ENCODE measurements at places on chromosomes 13 and 19.

GRCh38 chr13:101383595-101383994 is 32.7 kb downstream of the NALCN start:
- DNase-seq: no peak

- DNase-seq: no peak
Measured at GRCh38 chr13:51396352-51396751, 56.5 kb downstream of the INTS6 start.

DNA sequence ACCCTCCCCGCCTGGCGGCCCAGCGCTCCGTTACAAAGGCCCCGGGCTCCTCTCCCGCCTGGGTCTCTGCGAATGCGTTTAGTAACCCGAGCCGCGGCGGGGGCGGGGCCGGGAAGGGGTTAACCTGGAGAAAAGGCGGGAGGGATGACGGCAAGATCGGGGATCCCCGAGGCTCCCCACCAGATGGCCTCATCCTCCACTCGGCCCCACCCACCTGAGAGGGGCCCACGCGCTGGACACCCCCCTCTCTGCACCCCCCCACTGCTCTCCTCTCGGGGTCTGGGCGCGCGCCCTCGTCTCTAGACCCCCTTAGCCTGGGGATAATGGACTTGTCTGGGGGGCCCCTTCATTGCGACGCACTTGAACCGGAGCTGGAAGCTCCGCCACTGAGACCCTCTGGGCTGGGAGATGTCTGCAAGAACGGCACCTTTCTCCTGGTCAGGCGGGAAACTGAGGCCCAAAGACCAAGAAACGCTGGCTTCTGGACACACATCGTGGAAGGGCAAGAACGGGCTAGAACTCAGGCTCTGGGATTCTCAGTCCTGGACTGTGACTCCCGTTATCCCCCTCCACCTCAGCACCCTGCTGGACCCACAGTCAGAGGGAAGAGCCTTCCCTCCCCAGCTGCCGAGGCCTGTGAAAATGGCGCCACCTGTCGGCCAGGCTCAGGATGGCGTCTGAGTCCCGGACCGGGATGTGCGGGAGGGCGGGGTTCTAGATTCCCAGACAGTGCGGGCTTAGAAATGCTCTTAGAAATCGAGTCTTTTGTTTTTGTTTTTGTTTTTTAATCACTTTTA is 2.9 kb upstream of the LTBP4 start:
- peak; percentile 97 for DNase-seq

GRCh38 chr13:39870197-39870747 is 214.8 kb downstream of the COG6 start:
- DNase-seq: no peak

- no peak for DNase-seq
Measured at GRCh38 chr19:1943661-1944087, 2.7 kb downstream of the CSNK1G2 start.

DNA sequence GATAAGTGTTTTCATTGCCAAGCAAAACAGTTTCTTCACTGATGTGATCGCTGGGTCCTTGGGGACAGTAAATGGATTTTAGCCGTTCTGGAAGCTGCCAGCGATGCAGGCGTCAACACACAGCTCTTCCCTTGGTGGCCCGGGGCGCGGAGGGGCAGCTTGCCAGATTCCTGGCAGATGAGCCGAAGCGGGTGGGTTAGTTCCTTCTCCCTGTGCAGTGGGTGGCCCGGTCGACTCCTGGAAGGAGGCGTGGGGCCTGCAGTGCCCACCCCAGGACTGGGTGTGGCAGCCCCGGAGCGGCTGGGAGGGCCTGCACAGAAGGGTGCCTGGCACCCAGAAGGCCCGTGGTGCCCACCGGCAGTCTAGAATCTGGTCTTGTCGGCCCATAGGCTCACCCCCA is 69.0 kb downstream of the KDM4B start:
- DNase-seq: no peak

- no peak for DNase-seq
Measured at GRCh38 chr13:21967871-21968270, 297.0 kb downstream of the FGF9 start.

DNA sequence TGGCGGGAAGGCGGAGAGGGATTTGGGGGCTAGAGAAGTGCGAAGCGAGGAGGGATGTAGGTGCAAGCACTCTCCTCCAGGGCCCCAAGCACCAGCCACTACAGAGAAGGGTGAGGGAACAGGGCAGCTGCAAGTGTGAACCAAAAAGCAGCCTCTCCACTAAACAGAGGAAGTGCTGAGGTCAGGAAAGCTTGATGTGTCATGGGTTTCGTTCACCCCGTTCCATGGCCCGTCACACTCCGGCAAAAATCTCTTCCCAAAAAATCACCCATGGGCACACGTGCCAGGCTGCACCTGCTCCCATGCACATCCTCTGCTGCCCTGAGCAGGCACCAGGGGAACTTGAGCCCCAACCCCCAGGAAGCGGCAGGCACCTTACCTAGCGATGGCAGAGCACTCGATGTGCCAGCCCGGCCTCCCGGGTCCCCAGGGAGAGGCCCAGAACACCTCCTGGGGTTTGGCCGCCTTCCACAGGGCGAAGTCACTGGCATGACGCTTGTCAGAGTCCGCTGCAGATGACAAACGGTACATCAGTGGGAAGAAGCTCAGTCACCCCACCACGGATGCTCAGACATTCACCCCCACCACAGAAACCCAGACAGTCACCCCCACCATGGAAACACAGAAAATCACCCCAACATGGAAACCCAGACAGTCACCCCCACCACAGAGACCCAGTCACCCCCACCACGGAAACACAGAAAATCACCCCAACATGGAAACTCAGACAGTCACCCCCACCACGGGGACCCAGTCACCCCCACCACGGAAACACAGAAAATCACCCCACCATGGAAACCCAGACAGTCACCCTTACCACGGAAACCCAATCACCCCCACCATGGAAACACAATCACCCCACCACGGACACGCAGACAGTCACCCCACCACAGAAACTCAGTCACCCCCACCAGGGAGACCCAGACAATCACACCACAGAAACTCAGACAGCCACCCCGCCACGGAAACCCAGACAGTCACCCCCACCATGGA is 29.0 kb downstream of the CARS2 start:
- no peak for DNase-seq

DNA sequence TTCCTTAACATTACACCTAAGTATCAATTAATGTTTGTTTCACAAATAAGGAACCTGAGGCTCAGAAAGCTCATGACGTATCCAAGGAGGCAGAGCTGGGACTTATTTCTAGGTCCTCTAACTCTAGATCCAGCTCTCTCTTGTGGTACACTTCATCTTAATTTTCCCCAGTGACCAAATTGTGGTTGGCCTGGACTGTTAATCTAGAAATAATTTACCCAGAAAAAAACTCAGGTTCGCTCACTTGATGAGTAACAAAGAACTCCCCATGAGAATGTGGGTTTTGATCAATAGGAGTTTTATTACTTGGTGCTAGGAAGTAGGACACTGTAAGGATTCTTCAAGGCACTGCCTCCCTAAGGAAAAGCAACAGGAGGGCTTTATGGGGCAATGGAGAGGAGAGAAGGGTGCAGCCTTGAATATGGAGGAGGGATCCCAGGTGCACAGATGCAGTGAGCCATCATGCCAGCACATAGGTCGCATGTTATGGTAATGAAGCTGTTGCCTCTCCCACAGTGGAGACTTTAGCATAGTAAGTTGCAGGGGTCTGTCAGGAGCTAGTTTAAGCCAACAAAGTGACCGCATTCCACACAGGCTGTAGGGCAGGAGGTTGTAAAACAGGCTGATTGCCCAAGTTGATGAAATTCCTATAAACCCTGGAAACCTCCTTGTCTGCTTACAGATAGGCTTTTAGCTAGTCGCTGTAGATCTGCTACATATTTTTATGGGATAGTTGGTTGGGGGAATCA is 14.7 kb downstream of the RAP2A start:
- no peak for DNase-seq

GRCh38 chr13:91383836-91384235 is 14.6 kb upstream of the GPC5 start:
- no peak for DNase-seq

DNA sequence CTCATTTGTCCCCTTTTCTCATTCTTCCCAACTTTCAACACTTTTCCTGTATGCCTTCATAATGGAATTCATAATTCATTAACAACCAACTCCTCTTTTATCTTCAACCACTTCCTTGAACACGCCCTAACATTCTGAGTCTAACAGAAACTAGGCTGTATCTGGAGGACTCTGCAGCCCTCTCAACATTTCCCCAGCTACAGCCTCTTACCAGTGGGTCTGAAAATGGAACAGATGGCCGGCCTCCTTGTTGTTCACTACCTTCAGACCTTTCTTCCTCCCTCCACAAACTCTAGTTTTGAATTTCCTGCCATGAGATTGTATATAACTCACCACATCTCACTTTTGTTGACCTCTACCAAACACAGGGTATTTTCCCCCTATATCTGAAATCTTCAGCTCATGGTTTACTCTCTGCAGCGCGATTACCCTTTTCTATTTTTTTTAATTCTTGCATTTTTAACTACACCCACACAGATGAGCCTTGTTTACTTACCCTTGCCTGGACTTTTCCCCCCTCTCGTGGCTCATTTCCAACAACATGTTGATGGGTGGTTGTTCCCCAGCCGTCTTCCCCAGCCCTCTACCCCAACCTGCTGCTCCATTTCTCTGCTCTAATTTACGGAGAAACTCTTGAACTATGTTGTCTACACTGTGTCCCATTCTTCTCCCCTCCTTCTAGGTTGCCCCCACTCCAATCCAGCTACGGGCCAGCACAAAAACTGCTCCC is 846 bp downstream of the ZNF790 start:
- no peak for DNase-seq

DNA sequence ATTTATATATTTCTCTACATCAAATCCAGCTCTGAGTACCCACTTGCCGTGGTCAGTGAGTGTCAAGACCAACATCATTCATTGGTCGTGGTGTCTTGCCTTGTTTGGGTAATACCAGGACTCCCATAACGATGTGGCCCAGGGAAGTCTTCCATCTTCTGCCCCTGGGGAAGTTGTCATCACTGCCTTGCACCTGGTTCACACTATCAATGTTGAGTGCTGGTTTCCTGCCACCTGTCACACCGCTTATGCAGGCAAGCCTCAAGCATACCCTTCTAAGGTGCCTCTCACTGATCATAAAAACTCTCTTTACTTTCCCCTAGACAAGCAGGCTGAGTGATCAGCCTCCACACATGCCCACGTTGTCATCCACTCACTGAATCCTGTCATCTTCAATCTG is 382.4 kb downstream of the KCTD12 start:
- DNase-seq: no peak

DNA sequence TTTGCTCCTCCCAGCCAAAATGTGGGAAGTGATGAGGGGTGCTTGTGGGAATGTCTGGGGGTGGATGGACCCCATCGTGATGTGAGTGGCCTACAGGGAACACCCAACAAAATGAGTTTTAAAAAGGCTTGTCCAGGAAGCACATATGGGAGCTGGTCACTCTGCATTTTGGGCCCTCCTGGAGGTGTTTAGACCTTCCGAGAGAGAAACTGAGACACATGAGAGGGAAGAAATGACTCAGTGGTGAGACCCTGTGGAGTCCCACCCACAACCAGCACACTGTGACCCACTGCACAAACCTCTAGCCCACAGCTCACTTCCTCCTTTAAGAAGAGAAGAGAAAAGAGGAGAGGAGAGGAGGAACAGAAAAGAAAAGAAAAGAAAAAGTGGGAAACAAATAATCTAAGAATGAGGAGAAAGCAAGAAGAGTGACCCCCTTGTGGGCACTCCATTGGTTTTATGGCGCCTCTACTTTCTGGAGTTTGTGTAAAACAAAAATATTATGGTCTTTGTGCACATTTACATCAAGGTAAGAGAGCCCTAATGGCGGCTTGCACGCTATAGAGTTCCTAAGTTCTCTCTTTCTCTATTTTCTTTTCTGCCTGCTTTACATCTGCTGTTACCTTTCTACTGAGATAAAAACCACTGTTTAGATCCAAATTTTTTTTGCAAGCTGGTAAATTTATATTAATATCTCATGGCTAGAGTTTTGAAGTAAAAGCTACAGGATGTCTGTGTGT is 13.3 kb upstream of the LILRB1 start:
- DNase-seq: no peak

- DNase-seq: no peak
Measured at GRCh38 chr13:106337096-106337850, 198.2 kb downstream of the EFNB2 start.

DNA sequence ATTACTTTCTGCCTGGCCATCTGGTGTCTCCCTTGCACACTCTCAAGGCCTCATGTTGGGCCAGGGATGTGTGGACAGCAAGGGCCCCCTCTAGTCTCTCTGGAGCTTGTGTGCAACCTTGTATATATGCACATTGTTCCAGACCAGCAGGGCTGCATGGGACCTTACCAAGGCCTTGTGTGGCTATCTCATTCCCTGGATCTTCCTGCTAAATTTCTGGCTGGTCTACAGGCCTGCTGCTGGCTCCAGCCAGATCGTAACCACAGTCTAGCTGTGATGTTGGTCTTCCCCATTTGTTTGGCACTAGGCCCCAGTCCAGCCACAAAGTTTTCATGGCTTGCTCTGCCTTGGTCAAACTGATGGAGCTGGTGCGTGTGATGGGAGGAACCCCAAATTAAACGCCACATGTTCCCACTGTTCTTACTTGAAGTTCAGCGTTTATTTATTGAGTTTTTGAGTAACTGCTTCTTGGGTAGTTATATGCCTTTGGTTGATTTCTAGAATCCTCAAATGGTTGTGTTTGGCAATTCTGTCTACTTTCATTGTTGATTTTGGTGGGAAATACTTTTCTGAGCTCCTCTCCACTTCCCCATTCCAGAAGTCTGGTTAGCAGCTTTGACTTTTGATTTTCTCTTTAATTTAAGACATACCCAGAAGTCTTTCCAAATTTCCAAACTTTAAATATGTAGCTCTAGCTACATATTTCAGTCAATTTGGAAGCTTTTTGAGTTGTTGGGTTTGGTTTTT is 56.4 kb downstream of the SIPA1L3 start:
- DNase-seq: no peak

- DNase-seq: no peak
Measured at GRCh38 chr13:66301482-66301881, 928.7 kb downstream of the PCDH9 start.

- DNase-seq: no peak
Measured at GRCh38 chr13:97215325-97215724, 6.8 kb upstream of the MBNL2 start.

GRCh38 chr19:18590273-18591272 is 2.0 kb downstream of the REX1BD start:
- peak; percentile 94 for DNase-seq
